Hematopoietic multipotent progenitor cell treated with erythropoietin and hydrocortisone succinate and interleukin-3 and kit ligand, for 6 days (in vitro differentiated cells): ENCODE measurements at places on chromosomes 2 and 18.
A peak's percentile ranks its signal among the peaks of the same experiment; 100 is the strongest.

DNA sequence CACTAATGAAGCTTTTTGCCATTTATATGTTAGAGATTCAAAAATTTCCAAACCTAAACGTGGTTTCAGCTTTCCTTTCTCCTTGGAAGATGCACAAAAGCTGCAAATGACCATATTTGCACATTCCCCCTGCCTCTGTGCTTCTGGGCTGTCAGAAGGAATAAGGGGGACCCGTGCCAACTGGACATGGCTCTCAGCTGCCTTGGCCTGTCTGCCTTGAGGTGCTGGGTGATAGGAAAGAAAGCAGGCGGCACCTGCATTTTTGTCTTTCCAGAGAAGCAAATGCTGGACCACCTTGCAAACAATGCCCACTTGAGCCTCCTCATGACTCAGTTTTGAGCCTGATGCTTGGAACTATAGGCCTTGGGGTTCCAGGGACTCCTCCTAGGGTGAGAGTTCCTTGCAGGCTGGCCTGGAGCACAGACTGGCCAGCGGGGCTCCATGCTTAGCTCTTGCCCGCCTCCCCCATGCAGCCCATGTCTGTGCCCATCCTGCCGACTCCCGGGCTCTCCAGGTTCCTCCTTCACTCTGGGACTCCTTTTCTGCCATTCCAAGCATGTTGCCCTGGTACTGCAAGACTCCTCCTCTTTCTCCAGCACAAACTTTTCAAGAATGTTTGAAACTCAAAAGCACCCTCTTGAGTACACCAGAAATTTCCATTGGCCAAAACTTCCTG is 109.0 kb upstream of the EPAS1 start:
- no peak for DNase-seq

DNA sequence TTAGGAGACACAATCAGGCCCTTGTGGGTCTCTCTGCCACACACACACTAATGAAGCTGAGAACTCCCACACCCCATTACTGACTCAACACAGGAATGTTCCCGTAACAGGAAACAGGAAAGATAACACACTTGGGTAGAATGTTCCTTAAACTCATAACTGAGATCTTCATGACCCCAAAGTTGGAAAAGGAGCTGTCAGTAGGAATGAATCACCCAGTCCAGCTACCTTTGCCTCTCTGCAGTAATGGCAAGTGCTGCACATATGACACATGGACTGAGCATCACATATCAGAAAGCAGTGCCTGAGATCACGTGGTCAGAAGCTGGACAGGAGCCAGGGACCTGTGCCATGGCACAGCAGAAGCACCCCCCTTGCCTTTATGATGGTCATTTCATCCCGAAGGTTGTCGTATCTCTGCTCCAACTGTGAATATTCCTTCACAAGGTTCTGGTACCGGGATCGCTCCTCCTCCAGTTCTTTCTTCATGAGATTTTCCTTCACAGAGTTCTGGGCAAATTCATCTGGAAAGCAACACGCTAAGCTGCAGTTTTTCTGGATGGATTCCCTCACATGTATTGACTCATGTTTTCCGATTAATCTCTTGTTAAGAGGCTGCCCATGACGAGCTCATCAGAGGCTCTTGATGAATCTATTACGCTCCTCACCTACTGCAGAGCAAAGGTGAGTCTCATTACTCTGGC is 65.4 kb upstream of the ACAA2 start:
- DNase-seq = no peak

- DNase-seq = no peak
These were observed 103.1 kb downstream of the UPP2 start for GRCh38 chr2:158204741-158205165.

- peak; percentile 15 for DNase-seq
These were observed 275.2 kb downstream of the DSEL start for GRCh38 chr18:67241299-67241698.

DNA sequence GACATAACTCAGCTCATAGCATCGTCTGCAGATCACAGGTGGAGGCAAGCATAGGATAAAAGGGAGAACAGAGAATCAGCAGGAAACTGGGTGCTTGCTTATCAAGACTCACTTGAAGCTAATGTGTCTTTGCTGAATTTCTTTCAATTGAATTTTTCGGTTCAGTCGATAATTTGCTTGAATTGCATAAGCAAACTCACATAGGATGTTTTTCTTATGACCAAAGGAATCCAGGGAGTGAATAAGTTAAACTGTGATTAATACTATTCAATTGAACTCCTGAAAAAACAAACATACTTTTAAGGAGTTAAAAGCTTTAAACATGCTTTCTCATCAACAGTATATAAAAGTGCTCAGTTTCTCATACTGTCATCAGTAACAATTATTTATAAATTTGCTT is 707.1 kb upstream of the ACVR2A start:
- no peak for DNase-seq

GRCh38 chr2:225326969-225327368 is 72.5 kb upstream of the NYAP2 start:
- no peak for DNase-seq

GRCh38 chr2:131154647-131155046 is 49.5 kb downstream of the PLEKHB2 start:
- DNase-seq = no peak

GRCh38 chr2:173205375-173205774 is 129.7 kb downstream of the MAP3K20 start:
- no peak for DNase-seq

GRCh38 chr2:20931346-20931745 is 108.4 kb upstream of the LDAH start:
- DNase-seq = no peak

GRCh38 chr2:159551806-159552205 is 64.5 kb downstream of the BAZ2B start:
- no peak for DNase-seq

DNA sequence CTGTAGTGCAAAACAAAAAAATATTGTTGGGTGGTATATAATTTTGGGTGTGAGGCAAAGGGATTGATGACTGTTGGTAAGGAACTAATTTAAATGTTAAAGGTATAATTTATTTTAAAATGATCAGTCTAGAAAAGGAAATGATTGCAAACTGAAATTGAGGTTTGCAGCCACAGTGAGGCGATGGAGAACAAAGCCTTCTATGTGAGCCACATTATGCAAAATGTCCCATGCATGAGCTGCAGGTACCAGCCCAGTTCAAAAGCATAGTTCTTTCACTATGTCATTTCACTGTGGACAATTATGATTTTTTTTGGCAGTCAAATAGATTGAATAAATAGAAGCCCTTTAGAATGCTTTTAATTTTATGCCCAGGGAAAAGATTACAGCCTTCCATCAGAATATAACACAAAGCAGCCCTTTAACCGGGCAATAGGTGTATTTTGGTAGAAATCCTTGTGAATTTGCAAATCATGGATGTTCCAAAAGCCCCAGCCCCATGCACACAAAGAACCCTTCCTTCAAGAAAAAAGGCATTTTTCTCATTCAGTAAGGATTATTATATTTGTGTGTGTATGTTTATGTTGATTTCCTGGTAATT is 1.7 kb downstream of the MAP2 start:
- peak; percentile 58 for DNase-seq

- no peak for DNase-seq
These were observed 49.1 kb upstream of the HS6ST1 start for GRCh38 chr2:128367601-128368359.

GRCh38 chr2:192585418-192585817 is 390.7 kb upstream of the TMEFF2 start:
- no peak for DNase-seq

DNA sequence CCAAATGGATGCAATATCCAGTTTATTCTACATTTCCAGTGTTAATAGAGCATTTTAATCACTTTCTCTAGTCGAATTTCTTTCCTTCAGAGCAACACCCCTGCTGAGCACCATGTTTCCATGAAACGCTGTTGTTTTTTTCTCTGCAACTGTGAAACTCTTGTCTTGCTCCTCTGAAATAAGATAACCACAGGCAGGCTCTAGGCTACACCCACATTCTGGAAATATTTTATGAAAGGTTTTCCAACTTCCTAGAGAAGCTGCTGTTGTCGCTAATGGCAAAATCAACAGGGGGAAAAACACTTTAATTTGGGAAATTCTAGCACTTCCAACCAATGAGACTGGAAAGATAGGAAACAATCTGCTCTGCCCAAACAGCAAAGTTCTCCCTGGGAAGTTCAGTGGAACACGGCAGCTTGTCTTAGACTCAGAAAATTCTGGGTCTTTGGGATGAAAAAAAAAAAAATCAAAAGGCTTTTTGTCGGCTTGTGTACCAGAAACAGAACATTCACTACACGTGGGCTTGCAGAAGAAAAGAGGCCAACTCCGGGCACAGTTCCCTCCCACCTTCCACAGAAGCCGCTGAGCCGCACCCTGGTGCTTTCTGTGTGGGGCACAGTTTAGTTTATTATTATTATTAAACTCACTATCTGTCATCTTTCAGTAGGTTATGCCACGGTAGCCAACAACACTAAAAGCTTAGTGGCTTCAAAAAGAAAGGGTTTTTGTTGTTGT is 98.7 kb downstream of the MMADHC start:
- DNase-seq = no peak

DNA sequence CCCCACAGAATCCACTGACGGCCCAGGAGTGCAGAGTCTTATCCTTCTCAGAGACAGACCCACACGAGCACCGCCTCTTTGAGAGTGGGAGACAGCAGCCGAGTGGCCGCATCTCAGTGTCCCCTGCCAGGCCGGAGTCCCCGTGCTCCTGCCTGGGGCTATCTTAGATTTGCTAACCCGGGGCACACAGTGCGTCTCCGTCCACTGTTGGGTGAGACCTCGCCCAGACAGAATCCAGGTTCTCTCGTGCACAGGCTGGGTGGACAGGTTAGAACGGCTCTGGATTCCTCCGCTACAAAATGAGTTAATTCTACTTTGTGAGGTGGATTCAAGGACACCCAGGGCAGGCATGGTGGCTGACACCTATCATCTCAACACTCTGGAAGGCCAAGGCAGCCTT is 88.3 kb downstream of the ZNF516 start:
- DNase-seq = no peak
